ENCODE measurements at places on chromosomes 1 and 21. TPM values are rescaled to one million over a fixed set of nuclear protein-coding genes. Genes with fewer than 3 reads are reported as not detected.

GRCh38 chr1:1302951-1303509 lies 4.7 kb downstream of the ACAP3 start:
- DNase-seq: no peak

CNIH3 gene
- total RNA-seq: 2.0 TPM

GRCh38 chr1:181392613-181393220 lies 90.6 kb upstream of the CACNA1E start:
- no peak for DNase-seq

ZYG11A gene
- 2.0 TPM for total RNA-seq

UBXN10 gene
- not detected for total RNA-seq

- DNase-seq: no peak
Observed at GRCh38 chr1:112061901-112062320, 72.4 kb upstream of the KCND3 start.

DNA sequence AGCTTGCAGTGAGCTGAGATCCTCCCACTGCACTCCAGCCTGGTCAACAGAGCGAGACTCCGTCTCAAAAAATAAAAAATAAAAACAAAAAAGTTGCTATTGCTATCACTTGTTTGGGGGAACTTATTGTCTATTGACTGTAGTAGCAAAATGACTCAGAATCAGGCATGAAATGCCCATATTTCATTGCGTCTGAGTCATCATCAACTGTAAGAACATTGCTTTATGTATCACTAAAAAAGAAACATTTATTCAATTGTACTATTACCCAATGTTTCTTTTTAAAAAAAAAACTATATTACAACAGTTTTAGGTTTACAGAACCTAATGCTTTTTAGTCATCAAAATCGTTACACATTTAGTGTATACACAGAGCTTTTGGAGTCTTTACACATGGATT lies 91.0 kb upstream of the FMN2 start:
- DNase-seq: peak; percentile 82

GRCh38 chr1:175933801-175934200 lies 190.4 kb upstream of the TNR start:
- DNase-seq: peak; percentile 60

DNA sequence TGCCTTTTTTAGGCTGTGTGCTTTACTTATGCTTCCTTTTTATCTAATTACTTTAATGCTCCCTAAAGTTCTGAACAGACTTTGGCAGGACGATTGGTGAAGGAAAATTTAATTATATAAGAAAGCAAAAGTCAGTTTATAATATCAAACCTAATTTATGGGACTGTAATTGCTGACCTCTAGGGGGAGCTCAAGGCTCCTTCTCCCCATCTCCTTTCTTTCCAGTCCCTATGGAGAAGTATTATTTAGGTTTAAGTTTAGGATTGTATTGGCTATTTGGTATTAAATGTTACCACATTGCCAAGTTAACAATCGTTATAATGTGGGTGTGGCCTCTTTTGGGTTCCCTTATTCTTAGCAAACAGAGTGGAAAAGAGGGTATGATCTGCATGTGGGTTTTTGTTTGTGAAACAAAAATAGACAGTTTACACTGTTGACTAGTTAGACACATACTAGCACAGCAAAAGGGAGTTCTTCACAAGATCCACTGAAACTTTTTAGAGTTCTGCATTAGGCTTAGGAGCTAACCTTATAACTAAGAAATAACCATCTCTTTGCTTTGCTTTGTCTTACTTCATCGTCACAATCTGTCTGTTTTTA lies 48.2 kb upstream of the TNFSF4 start:
- DNase-seq: peak; percentile 61
